Large intestine (tissue), 12 donors: ENCODE measurements at places on chromosomes 1 and 21.

DNA sequence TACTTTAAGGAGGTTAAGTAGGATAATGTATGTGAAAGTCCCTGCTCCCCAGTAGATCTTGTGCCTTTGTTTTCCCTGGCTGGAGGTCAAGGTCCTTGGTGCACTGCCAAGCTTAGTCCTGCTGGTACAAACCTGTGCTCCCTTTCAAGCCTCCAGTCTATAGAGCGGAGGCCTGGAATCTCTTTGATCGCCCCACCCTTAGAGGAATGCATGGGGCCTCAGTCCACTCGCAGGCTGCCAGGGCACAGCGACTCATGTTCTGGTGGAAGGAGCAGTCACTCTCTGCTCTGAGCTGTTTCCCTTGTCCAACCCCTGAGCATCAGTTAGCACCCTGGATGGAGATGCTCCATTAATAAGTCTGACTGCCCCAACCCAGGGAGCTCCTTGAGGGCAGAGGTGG lies 121.8 kb downstream of the HMGB4 start:
- no peak for DNase-seq

DNA sequence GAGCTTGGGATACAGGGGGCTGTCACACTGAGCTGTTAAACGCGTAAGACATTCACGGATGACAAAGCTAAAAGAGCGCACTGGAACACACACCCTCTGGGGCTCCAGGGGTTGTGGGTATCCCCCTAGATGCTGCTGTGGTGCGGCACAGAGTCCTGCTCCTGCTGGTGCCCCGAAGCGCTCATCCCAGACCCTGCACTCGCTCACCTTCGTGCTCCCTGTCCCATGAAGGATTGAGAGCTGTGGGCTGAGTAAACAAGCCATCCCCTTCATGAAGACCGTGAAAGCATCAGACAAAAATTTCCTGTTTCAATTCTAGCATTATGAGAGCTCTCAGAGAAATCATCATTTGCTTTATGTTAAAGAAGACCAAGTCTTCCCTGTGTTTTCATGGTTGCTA lies 463.5 kb upstream of the ADGRL2 start:
- DNase-seq: no peak

- peak; percentile 88 for DNase-seq
Observed at GRCh38 chr1:31102501-31102950, 37.0 kb upstream of the PUM1 start.

- DNase-seq: no peak
Observed at GRCh38 chr1:240501115-240501514, 110.8 kb downstream of the GREM2 start.

GRCh38 chr1:97870589-97870988 lies 50.2 kb downstream of the DPYD start:
- no peak for DNase-seq
